ENCODE measurements at places on chromosomes 2 and 18. TPM values are rescaled to one million over a fixed set of nuclear protein-coding genes. Genes with fewer than 3 reads are reported as not detected.

FBXO15 gene
- total RNA-seq: 3.5 TPM

CPO gene
- total RNA-seq: not detected

GLI2 gene
- total RNA-seq: 18.7 TPM

TLX2 gene
- total RNA-seq: not detected

GRHL1 gene
- 5.4 TPM for total RNA-seq

DSG2 gene
- 34.3 TPM for total RNA-seq

CMPK2 gene
- total RNA-seq: 7.6 TPM

ERBB4 gene
- total RNA-seq: 104 TPM

VAMP8 gene
- 37.7 TPM for total RNA-seq

CACNB4 gene
- total RNA-seq: 15.1 TPM

UGT1A10 gene
- total RNA-seq: not detected

AGFG1 gene
- total RNA-seq: 79.8 TPM

TOGARAM2 gene
- total RNA-seq: 0.53 TPM

SPC25 gene
- 4.3 TPM for total RNA-seq

IL36A gene
- total RNA-seq: not detected

STPG4 gene
- total RNA-seq: not detected
